ENCODE measurements at places on chromosomes 5 and 9.

GRCh38 chr5:126107381-126107780 is 315.8 kb upstream of the GRAMD2B start:
- DNase-seq = no peak

GRCh38 chr5:153187503-153187902 is 303.0 kb upstream of the GRIA1 start:
- no peak for DNase-seq

- DNase-seq = no peak
Measured at GRCh38 chr5:97420646-97421045, 237.6 kb upstream of the RIOK2 start.

- DNase-seq = no peak
Measured at GRCh38 chr9:135514342-135515082, 6.7 kb upstream of the LCN1 start.

- no peak for DNase-seq
Measured at GRCh38 chr9:133455936-133456335, 3.8 kb upstream of the CACFD1 start.

GRCh38 chr5:169435506-169436229 is 134.7 kb upstream of the SLIT3 start:
- DNase-seq = no peak

GRCh38 chr5:126694403-126694802 is 82.5 kb upstream of the LMNB1 start:
- DNase-seq = no peak

GRCh38 chr5:116574367-116575325 is at the start of gene SEMA6A:
TSS of gene SEMA6A (minus strand) at chr5:116574823. CDS start at chr5:116504944, 69,879 bp downstream.
- DNase-seq = peak; percentile 60

DNA sequence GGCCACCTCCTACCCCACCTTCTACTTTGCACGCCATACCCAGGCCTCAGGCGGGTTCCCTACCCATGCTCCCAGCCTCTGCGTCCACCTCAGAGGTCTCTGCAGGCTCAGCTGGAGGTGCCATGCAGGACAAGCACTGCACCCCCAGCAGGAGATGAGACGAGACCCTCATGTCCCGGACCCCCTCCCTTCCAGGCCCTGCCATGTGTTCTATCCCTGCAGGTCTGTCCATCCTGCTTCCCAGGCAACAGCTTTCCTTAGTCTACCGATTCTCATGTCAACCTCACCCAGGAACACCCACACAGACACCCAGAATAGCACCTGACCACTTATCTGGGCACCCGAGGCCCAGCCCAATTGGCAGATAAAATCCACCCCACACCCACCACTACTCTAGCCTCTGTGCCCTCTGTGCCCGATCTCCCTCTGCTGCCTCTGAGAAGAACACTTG is 52.1 kb downstream of the SEMA4D start:
- DNase-seq = no peak

DNA sequence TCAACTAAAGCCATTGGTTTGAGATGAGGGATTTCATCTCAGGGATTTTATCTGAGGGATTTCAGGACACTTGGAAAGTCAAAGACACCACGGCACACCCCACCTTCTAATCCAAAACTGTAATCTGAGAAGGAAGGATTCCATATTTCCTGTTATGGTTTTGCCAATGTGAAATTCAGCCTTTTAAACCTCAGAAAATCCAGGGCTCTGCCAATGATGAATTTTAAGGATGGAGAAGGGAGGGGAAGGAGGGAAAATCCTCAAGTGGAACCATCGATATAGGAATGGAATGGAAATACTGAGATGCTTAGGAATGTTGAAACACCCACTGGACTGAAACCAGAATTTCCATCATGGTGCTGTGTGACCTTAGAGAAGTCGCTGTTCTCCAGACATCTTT is 5.3 kb downstream of the C1QTNF3 start:
- DNase-seq = no peak

DNA sequence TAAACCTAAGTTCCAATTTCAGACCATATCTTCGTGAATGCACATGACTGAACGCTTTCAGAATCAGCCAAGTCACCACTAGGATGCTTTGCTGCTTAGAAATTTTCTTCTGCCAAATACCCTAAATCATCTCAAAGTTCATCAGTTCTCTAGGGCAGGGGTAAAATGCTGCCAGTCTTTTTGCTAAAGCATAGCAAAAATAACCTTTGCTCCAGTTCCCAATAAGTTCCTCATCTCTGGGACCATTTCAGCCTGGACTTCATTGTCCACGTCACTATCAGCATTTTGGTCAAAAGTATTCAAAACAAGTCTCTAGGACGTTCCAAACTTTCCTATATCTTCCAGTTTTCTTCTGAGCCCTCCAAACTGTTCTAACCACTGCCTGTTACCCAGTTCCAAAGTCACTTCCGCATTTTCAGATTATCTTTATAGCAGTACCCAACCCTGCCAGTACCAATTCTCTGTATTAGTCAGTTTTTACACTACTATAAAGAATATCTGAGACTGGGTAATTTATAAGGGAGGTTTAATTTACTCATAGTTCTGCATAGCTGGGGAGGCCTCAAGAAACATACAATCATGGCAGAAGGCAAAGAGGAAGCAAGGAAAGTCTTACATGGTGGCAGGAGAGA is 74.8 kb downstream of the NR3C1 start:
- no peak for DNase-seq

GRCh38 chr5:79566896-79567295 is 45.3 kb upstream of the TENT2 start:
- DNase-seq = no peak

DNA sequence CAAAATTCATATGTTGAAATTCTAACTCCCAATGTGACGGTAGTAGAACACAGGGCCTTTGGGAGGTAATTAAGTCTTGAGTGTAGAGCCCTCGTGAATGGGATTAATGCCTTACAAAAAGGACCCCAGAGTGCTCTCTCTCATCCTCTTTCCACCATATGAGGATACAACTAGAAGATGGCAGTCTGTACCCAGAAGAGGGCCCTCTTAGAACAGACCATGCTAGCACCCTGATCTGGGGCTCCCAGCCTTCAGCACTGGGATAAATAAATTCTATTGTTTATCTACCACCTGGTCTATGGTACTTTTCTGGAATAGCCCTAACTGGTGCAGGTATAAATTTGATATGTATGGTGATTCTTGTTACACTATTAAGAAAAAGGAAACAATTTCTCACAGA is 332.3 kb downstream of the BRINP1 start:
- no peak for DNase-seq

- no peak for DNase-seq
Measured at GRCh38 chr5:145791866-145792265, 43.3 kb downstream of the PRELID2 start.

GRCh38 chr5:179766021-179766725 is 27.6 kb upstream of the LTC4S start:
- DNase-seq = no peak

DNA sequence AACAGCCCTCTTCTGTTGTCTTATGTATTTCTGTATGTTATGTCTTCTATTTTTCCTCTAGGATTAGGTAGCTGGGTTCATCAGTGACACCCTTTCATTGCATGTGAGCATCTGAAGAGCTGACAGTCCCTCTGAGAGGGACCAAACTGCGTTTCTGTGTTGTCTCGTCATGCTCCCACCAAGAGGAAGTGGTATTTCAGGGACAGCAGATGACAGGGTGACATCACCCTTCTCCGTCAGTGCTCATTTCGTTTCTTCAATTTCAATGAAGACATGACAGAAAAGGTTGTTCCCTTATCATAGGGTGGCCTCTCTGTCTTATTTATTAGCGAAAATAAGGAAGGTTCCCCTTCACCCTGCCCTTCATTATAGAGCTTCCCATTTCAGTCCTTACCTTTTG is 225.9 kb upstream of the NR4A3 start:
- peak; percentile 18 for DNase-seq

- no peak for DNase-seq
Measured at GRCh38 chr9:18299449-18299848, 174.5 kb upstream of the ADAMTSL1 start.

DNA sequence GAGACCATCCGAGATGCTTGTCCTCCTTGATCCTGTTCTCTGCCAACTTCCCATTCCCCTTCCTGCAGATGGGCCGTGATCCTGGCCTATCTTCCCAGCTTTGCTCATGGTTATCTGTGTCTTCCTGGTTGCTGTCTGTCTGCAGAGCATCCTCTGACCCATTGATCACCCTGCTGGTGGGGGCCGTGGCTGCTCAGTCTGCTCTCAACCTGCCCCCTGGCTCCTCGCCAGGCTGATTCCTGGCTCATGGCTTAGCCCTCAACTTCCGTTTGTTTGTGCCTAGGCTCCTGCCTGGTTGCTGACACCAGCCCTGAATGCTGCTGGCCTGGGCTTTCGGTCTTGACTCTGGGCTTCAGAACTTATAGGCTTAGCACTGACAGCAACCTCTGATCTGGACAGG is 67.1 kb upstream of the SMIM15 start:
- no peak for DNase-seq
